ENCODE measurements at places on chromosomes 11 and 22.

GRCh38 chr11:1162491-1163311, 4.9 kb downstream of the MUC5AC start:
- DNase-seq, result no peak

GRCh38 chr22:25668437-25668836, 73.6 kb upstream of the MYO18B start:
- DNase-seq, result no peak

DNA sequence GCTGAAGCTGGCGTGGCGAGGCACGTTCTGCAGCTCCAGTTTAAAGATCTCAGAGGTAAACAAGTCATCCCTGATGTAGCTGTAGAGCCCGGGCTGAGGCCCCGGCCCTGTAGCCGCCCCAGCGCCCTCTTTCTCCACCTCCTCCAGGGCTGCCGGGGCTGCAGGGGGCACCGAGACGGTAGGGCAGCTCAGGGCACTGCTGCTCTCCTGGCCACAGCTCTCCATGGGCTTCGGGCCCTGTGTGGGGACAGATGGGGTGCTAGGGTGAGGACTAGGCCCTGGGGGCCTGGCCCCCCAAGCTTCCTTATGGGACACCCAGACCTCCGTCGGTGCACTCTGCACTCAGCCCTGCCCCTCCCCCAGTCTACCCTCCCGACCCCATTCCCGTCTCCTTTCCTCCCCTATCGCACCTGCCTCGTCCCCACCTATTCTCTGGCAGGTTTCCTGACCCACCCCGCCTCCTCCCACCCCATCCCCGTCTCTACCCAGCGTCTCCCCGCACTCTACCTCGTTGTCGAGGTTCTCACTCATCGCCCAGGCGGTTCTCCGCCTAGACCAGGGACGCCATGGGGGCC, 559 bp downstream of the RANBP1 start:
- DNase-seq, result no peak

DNA sequence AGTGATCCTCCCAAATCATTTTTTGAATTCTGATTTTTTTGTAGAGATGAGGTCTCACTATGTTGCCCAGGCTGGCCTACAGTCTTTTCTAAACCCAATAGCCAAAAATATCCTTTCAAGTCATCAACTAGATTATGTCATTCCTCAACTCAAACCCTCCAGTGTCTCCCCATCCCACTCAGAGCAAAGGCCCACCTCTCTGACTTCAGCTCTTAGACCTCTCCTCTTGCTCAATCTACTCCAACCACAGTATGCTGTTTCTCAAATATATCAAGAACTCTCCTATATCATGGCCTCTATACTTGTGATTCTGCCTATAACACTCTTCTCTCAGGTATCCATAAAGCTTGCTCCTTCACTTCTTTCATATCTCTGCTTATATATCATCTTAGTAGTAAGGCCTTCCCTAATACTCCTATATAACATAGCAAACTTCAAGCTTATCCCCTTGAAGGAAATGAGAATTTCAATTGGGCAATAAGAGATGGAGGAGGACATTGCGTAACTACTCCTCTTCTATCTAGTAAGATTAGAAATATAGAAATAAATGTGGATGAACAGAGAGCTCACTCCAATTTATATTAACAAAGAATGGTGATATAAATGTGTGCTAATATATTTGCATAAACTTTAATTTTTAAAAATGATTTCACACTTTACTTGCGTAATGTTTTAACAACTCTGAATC, 24.5 kb downstream of the DLG2 start:
- DNase-seq, result no peak

- no peak for DNase-seq
These were observed 22.3 kb downstream of the SPON1 start for GRCh38 chr11:13984616-13985450.

DNA sequence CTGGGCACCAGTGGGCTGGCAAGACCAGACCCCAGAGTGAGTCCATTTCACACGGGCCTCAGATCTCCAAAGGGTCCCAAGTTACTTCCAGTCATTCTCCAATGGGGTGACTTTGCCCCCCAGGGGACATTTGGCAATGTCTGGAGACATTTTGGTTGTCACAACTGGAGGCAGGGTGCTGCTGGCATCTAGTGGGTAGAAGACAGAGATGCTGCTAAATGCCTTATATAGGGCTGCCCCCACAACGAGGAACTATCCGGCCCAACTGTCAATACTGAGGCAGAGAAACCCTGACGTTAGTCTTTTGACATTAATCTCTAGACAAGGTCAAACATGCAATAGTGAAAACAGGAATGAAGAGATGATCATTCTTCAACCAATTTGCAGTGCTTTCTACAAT, 6.4 kb downstream of the RTN4RL2 start:
- DNase-seq, result no peak

DNA sequence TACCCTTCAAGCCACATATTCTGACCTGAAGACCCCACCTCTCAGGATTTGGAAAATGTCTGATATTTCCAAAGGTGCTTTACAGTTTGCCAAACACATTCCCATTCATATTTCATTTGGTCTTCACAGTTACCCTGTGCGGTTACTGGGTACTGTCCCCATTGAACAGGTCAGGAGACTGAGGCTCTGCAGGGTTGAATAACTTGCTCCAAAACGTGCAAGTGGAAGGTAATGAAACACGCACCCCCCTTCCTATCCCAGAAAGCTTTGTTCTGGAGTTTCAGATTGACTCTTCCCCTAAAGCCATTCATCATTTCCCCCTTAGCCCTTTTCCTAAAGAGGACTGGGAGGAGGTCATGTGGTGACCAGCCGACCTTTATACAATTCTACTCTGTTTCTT, 18.8 kb downstream of the MICAL2 start:
- no peak for DNase-seq
